ENCODE measurements at places on chromosomes 4 and X.

- DNase-seq: no peak
Measured at GRCh38 chr4:83413676-83414075, 41.9 kb downstream of the HELQ start.

DNA sequence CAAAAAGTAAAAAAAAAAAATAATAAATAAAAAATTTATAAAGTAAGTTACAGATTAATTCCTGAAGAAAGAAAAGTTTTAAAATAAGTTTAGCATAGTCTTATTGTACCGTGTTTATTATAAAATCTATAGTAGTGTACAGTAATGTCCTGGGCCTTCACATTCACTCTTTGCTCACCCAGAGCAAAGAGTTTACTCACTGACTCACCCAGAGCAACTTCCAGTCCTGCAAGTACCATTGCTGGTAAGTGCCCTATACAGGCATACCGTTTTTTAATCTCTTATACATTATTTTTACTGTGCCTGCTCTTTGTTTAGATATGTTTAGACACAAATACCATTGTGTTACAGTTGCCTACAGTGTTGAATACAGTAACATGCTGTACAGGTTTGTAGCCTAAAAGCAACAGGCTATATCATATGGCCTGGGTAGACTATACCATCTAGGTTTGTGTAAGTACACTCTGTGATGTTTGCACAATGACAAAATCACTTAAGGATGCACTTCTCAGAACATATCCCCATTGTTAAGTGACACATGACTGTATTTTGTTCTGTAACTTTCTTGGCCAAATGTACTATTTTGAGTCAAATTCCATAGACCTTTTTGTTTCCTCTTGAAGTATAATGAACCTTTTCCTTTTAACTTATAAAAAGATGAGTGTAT is 199.0 kb upstream of the NUDT6 start:
- DNase-seq: no peak

- no peak for DNase-seq
Measured at GRCh38 chr4:56681158-56681852, at the start of gene HOPX. HOPX (minus strand) TSS chr4:56681296; CDS start chr4:56657816, 23,480 bp downstream.

- no peak for DNase-seq
Measured at GRCh38 chrX:131199091-131199490, 90.0 kb downstream of the IGSF1 start.

DNA sequence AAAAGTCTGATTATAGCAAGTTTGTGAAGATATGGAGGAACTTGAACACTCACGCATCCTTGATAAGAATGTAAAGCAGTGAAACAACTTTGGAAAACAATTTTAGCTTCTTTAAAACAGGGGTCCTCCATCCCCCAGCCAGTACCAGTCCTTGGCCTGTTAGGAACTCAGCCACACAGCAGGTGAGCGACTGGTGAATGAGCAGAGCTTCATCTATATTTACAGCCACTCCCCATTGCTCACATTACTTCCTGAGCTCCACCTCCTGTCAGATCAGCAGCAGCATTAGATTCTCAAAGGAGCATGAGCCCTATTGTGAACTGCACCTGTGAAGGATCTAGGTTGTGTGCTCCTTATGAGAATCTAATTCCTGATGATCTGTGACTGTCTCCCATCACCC is 530.3 kb upstream of the PRKX start:
- DNase-seq: no peak

- no peak for DNase-seq
Measured at GRCh38 chrX:98067611-98068010, 1183.9 kb downstream of the RPA4 start.

DNA sequence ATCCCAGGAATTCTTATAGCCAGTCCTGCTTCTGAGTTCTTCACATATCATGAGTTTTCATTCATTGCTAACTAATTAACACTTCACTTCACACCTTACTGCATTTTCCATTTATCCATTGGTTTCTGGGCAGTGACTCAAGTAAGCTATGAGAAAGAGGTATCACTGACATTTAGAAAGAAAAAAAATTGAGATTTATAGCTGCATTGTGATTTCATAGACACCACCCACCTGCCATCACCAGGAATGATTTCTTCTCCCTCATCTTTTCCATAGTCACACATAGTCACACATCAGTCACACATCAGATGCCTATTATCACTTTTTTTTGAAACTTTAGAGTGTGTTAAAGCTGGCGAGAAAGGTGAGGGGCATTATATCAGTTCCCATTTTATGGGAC is 121.8 kb downstream of the SLC39A8 start:
- DNase-seq: no peak

DNA sequence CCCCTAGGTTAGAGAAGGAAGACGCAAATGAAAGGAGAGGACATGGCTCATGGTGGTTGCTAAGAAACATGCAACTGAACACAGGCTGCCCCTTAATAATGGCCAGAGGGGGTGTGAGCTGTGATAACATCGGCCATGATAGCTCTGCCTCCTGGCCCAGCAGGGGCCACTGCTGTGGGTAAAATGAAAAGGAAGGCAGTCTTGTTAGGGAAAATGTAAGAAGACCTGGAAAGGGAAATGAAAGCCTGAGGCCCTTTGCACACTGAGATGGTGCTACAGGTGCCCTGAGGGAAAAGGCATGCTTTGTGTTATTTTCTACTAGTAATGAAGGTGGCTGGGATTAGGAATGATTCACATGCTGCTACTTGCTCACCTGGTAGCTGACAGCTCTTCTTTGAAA is 123.6 kb upstream of the MID1 start:
- DNase-seq: no peak

DNA sequence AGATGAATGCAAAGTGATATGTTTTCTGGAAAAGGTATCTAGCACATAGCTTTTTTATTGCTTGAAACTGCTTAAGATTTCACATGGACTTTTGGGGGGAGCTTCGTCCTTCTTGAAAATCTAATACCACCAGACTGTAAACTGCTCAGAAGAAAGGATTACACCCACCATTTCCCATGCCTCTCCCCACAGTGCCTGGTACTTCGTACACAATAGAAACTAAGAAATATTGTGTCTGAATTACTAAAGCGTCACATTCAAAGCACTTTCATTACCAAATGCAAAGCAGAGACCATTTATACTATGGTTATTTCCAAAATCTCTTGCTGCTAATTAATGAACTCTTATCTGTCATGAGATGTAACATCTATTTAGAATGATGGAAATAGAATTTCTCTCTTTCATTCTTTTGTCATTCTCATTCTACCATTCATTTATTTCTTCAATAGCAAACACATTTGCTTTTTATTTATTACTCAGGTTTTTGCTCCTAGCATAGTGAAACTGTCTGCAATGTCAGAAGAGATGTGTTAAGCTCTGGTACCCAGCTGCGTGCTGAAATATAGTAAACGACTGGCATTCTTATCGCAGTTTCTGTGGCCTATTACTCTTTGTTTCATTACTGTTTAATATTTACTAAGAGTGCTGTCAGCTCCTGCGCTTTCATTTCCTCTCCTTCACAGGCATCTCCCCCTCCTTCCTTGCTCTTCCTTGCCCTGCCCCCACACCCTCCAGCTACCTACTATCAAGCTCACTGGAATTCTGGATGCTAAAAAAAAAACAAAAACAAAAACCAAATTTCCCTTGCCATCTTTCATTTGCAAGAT is 51.4 kb upstream of the RAPGEF2 start:
- no peak for DNase-seq

DNA sequence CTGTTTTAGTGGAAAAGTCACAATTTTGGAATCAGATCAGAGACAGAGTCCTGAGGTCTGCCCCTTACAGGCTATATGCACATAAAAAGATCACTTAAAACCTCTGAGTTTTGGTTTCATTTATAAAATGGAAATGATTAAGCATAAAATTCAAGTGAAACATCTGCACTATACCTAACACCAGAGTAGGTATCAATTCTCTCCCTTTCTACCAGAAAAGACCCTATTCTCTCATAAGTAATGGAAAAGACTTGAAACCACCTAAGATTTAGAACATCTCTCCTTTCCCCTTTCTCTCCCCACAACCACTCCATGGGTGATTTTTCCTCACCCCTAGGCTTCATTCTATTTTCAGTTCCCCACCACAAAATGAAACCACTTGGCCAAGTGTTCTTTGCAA is 907 bp downstream of the LHFPL1 start:
- DNase-seq: no peak

DNA sequence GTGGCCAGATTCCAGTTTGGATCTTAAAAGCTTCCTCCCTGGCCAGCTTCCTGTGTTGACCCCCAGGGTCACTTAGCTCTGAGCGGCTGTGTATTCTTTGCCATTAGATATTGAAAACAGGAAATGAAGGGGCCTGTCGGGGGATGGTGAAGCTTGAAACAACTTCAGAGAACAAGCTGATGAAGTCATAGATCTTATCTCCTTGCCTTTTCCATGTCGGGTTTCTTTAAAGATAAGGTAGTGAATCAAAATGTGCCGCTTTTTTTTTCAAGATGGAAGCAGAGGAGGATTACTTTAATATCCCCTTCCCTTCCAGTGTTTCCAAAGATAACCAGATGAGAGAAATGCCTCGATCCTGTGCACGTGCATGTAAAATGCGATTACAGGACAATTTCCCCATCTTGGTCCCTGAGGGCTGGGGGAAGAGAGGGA is 508.5 kb downstream of the MID1IP1 start:
- DNase-seq: no peak

DNA sequence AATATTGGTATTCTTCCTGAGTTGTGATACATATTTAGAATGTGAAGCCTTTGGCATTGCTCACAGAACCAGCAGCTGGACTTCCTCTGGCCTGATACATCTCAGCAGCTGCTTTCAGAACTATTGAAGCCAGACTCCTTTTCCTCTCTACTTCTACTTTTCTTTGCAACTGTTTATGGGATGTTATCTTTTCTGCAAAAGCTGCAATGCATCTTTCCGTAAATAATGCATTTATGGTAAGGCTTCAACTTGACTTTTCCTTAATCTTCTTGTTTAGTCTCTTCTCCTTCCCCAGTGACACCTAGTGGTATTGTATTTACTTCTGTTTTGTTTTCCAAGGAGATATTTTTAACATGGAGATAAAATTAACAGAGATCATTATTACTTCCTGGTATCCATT is 1548.7 kb downstream of the PCDH7 start:
- DNase-seq: no peak

DNA sequence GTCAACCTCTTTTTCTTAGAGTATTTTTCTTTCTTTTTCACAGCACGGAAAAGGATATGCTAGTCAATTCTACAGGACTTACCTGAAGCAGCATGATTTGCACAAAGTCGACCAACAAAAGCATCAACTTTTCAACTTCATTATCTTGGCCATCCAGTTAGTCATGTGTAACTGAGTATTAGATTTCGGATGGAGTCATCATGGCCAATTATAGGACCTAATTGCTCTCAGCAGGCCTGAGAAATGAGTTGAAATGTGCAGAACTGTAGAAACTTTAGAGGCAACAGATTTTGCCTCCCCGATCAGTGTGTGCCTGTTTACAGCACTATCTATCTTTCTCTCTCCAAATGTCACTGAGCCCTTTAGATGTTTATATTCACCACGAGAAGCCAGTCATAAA is 41.0 kb downstream of the PCDH10 start:
- DNase-seq: no peak

DNA sequence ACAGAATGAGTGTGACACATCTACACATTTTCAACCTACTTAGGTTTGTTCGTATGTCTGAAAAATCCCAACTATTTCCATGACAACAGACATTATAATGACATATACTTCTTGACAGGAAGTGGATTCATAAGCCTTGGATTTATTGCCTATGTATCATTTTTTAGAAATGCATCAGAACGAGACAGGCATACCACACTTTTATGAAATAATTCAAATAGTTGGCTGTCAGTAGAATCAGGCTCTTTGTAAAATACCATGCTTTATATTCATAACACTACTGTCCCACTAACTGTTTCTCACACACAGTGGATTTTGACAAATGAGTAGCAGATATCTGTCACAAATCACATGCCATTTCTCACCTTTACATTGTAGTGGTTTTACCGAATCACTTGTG is 173.2 kb downstream of the BEND2 start:
- DNase-seq: no peak

- peak; percentile 45 for DNase-seq
Measured at GRCh38 chr4:2300431-2301224, 38.7 kb upstream of the MXD4 start.

DNA sequence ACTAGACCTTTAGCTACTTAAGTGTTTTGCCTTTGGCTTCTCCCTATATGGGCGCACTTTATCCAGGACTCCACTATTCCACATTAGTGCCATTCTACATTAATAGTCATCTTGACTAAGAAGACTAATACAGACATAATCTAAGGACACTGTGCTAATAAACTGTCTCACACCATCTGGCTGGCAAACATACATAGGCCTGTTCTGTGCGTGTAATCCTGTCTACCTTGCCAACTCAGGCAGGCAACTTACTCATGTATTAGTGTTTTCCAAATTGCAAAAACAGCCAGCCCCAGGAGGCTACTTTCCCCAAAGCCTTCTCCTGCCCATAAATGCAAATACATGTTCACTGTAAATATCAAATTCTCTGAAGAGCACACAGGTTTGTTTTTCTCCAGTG is 587.3 kb downstream of the TMA16 start:
- no peak for DNase-seq

- no peak for DNase-seq
Measured at GRCh38 chr4:79651456-79651855, 243.4 kb upstream of the GK2 start.

DNA sequence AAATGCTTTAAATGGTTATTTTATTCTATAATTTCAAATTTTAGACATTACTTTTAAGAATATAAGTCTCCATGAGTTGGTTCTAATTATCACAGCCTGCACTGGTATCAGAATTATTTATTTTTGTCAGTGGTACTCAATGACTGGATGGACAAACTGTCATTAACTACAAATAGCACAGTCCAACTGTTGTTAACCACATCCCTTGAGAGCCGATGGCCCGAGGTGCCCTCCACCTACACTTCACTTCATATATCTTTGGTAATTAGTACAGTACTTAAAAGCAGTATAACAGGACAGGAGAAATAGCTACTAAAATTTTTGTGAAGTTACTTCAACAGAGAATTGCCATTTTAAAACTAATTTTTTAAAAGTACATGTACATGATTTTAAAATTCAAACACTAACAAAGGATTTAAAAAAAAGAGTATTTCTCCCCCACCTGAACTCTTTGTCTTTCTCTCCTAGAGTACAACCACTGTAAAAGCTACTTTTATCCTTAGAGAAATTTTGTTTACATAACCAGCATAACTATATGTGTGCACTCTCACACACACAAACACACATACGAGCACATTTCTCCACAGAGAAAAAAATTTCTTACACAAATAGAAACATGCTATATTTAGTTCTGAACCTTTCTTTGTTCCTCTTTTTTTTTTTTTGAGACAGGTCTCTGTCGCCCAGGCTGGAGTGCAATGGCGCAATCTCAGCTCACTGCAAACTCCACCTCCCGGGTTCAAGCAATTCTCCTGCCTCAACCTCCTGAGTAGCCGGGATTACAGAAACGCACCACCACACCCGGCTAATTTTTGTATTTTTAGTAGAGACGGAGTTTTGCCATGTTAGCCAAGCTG is 6.5 kb downstream of the TIFA start:
- no peak for DNase-seq

All from left forelimb (tissue), 1 donor.